ENCODE measurements at places on chromosomes 1 and 21.

DNA sequence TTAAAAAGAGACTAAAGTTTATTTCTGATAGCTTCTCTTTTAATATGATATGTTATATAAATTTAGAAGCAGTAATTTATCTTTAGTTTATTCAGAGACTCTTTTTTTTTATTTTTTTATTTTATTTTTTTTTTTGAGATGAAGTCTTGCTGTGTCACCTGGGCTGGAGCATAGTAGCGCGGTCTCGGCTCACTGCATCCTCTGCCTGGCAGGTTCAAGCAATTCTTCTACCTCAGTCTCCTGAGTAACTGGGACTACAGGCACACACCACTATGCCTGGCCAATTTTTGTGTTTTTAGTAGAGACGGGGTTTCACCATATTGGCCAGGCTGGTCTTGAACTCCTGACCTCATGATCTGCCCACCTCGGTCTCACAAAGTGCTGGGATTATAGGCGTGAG, 89.6 kb downstream of the DISP1 start:
- DNase-seq = no peak

DNA sequence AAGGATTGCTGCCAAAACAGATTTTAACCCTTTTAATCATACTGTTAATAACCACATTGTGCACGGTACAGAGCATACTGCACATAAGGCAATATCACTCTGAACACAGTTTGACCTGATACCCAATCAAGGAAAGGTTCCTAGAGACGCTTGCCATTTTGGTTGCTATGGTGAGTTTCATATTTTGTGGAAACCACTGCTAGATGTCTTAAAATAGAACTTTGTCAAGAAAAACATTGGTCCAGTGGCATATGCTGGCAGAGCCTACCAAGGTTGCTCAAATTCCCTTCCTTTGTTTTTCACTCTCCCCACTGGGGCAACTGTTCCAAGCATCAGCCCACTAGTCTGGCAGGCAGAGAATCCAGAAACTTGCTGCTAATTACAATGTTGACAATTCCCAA, 114.8 kb upstream of the DPYD start:
- no peak for DNase-seq

- DNase-seq = no peak
Measured at GRCh38 chr1:208182880-208183645, 61.1 kb downstream of the PLXNA2 start.

DNA sequence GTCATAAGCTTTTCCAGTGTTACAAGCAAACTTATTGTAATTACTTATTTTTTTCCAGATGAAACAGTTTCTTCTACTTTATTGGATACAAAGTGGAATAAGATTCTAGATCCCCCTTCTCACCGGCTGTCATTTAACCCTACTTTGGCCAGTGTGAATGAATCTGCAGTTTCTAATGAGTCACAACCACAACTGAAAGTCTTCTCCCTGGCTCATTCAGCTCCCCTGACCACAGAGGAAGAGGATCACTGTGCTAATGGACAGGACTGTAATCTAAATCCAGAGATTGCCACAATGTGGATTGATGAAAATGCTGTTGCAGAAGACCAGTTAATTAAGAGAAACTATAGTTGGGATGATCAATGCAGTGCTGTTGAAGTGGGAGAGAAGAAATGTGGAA, 95.5 kb downstream of the ZFYVE9 start:
- no peak for DNase-seq

GRCh38 chr21:35732788-35733187, 327.5 kb downstream of the SETD4 start:
- DNase-seq = no peak

- no peak for DNase-seq
Measured at GRCh38 chr1:240385985-240386978, 225.7 kb downstream of the GREM2 start.

- DNase-seq = no peak
Measured at GRCh38 chr1:203278082-203278884, 27.0 kb upstream of the BTG2 start.

DNA sequence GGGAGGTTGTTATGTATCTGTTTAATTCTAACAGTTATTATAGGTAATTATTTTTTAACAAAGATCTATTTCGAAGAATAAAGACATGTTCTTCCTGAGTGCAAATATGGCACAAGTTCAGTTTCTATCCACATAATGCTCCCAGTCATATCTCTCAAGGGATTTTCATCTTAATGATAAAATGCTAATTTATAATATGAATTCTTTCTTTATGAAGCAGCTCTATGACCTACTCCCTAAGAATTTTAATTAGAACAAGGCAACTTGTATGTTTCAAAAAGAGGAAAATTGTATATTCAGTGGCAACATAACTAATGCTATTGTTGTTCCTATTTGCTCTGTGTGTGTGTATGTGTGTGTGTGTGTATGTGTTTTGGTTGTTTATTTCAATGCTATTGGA, 1222.1 kb upstream of the NCAM2 start:
- DNase-seq = no peak

DNA sequence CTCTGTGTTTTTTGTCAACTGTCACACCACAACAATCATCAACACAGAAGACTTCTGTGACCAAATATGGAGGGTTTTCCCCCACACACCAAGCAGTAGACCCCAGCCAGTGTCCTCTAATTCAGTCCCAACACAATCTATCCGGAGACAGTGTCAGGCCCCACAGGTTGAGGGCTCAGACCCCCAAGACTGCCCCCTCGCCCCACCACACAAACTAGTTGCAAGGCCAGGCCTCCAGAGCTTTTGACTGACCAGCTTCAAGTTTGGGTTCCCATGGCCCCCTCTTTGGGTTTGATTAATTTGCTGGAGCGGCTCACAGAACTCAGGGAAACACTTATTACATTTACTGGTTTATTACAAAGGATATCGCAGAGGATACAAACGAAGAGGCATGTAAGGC, 37.2 kb downstream of the NEK2 start:
- DNase-seq = no peak

GRCh38 chr1:109912873-109913272, 2.2 kb downstream of the CSF1 start:
- no peak for DNase-seq

GRCh38 chr1:54480525-54480848, 67.5 kb upstream of the ACOT11 start:
- DNase-seq = peak; percentile 56

- DNase-seq = no peak
Measured at GRCh38 chr1:164310166-164310565, 248.8 kb upstream of the PBX1 start.

DNA sequence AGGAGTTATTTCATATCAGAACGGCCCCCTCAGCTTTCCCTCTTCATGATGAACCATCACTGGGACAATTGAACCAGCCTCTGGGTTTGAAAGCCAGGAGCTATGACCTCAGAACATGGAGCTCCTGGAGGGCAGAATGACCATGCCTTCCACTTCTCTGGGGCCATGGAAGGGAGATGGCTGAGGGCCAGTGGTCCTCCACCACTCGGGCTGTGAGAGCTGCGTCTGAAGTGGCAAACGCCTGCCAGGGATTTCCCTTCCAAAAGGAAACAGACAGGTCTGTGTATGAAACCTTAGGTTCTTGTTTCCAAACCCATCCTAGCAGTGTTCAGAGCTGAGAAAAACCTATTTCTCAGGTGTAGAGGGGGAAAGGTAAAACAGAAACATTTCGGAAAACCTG, 22.5 kb downstream of the PKP1 start:
- no peak for DNase-seq

DNA sequence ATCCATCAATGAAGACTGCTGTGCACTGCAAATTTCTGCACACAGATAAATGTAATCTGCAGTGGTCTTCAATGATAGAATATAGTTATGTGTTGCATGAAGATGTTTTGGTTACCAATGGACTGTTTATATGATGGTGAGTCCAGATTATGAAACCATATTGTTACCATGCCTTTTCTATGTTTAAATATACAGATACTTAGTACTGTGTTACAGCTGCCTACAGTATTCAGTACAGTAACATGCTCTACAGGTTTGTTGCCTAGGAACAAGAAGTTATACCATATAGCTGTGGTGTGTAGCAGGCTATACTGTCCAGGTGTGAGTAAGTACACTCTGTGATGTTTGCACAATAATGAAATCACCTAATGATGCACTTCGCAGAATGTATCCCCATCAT, 40.8 kb downstream of the SORT1 start:
- no peak for DNase-seq

- DNase-seq = no peak
Measured at GRCh38 chr1:104853276-104853675, 1103.6 kb downstream of the AMY1C start.

- DNase-seq = no peak
Measured at GRCh38 chr1:4677608-4678007, 23.2 kb downstream of the AJAP1 start.

GRCh38 chr1:48492392-48492791, 20.4 kb upstream of the SPATA6 start:
- no peak for DNase-seq

DNA sequence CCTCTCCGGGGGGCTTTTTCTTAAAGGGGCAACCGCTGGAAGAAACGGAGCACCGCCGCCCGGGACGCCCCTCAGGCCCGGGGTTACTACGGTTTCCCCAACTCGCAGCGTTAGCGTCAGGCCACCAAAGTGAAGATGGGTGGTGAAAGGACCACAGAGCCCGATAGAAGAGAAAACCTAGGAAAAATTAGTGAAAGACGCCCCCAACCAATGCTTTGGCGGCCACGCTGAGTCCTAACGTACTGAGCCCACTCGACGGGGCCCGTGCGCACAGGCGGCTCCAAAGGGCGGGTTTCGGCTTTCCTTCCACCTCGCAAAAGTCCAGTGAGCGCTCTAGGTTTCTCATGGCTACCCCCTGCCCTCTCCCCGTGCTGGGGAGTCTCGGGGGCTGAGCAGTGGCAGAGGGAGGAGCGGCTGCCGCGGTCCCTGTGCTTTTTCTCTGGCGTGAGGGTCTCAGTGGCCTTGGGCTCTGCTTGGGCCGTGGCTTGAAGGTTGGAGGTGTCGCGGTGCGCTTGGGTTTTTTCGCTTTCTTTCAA, 12.2 kb upstream of the SPEN start:
- no peak for DNase-seq

GRCh38 chr1:220892997-220893700, 13.9 kb downstream of the HLX start:
- DNase-seq = peak; percentile 46

DNA sequence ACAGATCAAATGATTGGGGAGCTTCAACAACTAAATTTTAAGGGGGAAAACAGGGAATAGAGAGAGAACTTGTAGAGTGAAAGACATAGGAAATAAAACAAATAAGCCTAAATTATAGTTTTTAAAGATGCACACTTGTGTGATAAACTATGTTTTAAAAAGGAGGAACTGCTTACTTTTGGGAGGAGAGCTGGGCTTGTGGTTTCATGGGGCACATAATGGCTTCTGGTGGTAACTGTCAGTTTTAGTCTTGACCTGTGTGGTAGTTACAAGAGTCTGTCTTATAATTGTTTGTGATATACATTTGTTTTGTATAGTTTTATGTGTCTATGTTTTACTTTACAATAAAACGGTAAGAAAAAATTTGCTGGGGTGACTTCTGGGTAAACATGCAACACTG, 165.3 kb downstream of the COL24A1 start:
- DNase-seq = no peak

DNA sequence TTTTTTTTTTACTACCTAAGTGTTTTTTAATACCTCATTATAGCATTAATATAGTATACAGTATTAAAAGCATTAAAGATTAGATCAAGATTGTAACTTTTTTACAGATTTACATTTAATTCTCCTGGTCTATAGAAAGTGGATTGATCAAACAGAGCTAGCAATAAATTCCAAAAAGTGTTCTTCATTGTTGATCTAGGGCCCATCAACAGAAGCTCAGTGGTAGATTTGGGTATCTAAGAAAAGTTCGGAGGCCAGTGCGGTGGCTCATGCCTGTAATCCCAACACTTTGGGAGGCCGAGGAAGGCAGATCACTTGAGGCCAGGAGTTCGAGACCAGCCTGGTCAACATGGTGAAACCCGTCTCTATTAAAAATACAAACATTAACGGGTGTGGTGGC, 12.5 kb downstream of the NUP210L start:
- no peak for DNase-seq

DNA sequence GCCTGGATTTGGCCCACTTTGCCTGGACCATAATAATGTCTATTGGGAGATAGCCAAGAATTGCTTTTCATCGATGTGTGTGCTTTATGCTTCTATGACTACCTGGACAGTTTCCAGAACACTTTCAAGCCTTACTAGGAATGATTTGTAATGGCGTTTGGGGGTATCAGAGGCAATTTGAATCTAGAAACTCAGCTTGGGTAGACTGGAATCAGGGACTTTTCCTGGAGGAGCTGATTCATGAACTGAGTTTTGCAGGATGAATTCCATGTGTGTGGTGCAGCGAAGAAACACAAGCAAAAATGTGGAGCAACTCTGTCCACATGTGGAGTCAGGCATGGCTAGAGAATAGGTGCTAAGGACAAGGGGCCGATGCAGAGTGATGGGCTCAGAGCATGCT, 11.9 kb upstream of the TMEM61 start:
- no peak for DNase-seq

DNA sequence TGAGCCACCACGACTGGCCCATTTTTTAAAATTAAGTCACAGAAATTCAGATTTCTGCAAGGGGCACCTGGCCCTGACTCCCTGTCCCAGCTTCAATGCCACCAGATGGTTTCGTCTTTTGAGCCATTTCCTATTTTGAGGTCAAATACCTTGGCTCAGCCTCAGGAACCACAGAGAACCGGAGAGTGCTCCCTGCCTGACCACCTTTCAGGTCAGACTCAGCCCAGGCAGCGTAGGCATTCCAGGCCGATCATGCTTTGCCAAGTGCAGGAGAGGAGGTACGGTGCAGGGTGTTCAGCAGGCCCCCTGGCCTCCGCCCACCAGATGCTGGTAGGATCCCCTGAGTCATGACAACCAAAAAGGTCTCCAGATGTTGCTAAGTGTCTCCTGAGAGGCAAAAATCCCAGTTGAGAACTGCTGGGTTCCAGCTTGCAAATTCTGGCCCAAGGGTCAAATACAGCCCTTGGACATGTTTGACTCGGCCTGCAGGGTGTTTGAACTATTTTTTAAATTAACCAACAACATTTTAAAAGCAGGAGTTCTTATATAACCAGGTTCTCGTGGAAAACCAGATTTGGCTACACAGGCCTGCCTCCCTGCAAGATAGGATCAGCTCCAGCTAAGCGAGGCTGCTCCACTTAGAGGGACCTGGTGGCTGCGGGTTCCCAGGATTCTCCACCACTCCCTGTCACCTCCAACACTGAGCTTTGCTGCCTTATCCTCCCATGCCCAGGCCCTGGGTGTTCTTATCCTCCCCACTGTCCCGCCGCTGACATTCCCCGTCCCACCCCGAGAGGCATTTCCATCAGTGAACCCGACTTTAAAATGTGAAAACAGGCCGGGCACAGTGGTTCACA, 61.9 kb upstream of the TARDBP start:
- DNase-seq = no peak

GRCh38 chr1:95561346-95561745, 327.3 kb downstream of the RWDD3 start:
- DNase-seq = no peak

GRCh38 chr1:166379447-166379846, 212.6 kb upstream of the FAM78B start:
- no peak for DNase-seq
